ENCODE measurements at places on chromosomes 12 and 14. TPM values are rescaled to one million over a fixed set of nuclear protein-coding genes. Genes with fewer than 3 reads are reported as not detected.

GRCh38 chr12:106841510-106842302 lies 67.2 kb downstream of the RIC8B start:
- no peak for DNase-seq

- no peak for DNase-seq
These were observed 54.6 kb upstream of the CCDC175 start for GRCh38 chr14:59631237-59631636.

- DNase-seq = no peak
These were observed 32.8 kb downstream of the YEATS4 start for GRCh38 chr12:69392179-69392928.

DNA sequence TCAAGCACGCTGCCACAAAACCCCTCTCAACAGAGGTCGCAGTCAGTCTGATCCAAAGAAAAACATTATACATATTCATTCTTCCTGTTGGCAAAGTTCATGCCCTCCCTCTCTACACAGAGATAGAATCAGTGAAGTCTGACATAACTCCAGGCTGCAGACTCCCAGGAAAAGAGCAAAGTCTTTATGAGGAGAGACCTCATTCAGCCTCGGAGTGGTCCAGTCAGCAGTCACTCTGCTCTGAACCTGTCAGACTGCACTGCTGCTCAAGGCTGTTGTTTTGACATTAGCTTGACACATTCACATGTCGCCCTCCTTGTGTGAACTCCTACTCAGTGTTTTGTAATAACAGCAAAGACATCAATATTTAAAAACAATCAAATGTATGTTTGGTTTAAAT lies 241.2 kb upstream of the G2E3 start:
- DNase-seq = no peak

DNA sequence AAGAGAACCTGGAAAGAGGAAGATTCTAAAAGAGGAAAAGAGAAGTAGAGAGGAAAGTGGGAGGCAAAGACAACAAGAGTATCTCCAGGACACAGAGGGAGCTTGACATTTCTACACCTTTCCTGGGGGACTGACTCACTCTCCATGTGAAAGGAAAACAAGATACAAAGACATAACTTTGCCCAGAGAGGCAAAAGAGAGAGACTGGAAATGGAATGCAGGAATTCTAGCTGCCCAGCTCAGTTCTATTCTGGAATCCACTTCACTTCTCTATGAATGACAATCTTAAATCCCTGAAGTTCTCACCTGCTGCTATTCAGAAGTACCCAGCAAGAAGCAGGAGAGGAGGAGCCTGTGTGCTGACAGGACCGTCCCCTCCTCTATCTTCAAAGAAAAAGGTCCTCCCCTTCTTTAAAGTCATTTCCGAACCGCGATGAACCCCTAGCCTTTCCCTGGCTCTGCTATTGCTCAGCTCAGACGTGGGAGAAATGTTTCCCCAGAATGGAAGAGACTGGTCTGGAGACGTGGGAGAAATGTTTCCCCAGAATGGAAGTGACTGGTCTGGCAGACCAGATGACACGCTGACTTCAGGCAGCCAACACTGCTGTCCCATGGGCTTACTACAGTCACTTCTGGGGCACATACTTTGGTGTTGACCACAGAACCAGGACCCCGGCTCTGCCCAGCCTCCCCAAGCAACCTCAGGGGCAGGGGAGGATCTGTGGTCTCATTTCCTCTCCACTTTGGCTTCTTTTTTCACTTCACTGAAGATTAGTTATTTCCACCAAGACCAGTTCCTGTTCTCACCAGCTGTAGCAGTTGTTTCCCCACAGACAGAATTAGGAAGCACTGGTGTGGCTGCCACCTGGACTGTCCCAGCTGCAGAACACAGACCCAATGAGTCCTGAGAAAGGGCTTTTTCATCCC lies 8.3 kb downstream of the FMNL3 start:
- peak; percentile 41 for DNase-seq

DNA sequence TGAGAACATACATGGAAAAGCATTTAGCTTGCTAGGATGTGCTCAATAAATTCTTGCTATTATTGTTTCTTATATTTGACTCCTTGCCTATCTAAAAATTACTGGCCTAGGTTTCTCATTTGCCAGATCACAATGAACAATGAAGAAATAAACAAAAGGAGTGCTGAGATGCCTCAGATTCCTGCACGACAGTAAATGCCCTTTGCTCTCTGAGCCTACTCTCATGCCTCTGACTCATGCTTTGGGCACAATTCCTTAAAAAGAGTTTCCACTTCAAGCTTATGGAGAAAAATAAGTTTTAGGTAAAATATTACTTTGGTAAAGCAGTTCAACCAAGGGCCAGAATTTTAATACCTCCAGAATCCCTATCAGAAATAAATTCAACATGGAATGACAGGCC lies 30.9 kb downstream of the GRIN2B start:
- no peak for DNase-seq

DNA sequence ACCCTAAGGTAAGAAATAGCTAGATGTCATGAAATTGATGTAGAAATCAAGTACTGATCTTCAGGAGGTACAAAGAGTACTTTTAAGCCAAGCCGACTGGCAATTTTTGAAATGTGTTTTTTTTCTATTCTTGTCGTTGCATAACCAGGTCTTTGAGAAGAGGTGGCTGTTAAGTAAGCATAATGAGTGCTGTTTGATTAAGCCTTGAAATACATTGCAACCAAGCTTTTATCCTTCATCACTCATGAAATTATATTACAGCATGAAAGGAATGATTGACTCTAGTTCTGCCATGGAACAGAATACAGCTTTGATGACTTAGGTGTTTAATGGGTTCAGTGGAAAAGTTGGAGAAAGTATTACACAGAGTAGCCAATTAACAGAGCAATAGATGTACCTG lies 1720.2 kb upstream of the SEL1L start:
- DNase-seq = no peak

GRCh38 chr12:94401326-94401725 lies 58.3 kb downstream of the CEP83 start:
- DNase-seq = no peak

DNA sequence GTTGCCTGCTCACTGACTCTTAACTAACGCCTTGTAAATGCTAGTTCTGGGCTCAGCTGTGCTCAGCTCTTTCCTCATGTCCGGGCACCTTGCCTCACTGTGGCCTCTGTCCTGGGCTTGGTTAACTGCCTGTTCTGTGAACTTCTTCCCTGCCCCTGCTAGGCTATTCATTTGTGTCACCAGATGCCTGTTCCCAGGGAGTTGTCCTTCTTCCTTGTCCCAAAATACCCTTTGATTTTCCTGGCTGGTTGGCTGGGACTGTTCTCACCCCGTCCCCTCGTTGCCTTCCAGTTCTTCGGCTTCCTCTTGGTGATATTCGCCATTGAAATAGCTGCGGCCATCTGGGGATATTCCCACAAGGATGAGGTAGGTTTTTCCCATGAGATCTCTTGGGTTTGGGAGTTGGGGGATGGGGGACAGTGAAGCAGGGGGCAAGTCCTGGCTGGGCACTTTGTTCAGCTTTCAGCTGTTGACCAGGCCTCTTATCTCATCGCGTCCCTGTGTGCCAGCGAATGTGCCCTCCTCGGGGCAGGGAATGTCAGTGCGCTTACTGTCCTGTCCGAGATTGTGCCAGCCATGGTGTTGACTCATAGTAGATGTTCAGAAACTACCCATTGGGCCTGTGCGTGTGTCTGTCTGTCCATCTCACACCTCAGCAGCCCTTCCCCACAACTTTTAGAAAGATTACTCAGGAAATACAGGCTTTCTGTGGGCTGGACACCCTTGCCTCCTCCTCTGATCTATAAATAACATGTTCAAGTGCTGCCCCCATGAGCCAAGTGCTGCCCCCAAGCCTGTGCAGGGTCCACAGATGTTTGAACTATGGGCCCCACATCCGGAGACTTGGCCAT lies 33.1 kb downstream of the CD9 start:
- no peak for DNase-seq

- DNase-seq = no peak
These were observed 98.3 kb downstream of the PDZRN4 start for GRCh38 chr12:41286426-41286825.

DNA sequence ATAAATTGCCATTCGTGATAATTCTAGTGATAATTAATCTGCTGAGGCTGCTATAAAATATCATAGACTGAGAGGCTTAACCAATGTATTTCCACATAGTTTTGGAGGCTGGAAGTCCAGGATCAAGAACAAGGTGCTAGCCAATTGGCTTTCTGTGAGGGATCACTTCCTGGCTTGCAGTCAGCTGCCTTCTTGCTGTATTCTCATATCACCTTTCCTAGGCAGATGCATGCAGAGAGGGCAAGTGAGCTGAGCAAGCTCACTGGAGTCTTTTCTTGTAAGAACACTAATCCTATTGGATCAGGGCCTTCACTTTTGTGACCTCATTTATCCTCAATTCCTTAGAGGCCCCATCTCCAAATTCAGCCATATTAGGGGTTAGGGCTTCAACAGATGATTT lies 640.7 kb downstream of the DIO2 start:
- DNase-seq = no peak

- DNase-seq = no peak
These were observed 65.3 kb upstream of the RASSF3 start for GRCh38 chr12:64545081-64545382.

- DNase-seq = no peak
These were observed 12.4 kb upstream of the SNAPC1 start for GRCh38 chr14:61749867-61750266.

DNA sequence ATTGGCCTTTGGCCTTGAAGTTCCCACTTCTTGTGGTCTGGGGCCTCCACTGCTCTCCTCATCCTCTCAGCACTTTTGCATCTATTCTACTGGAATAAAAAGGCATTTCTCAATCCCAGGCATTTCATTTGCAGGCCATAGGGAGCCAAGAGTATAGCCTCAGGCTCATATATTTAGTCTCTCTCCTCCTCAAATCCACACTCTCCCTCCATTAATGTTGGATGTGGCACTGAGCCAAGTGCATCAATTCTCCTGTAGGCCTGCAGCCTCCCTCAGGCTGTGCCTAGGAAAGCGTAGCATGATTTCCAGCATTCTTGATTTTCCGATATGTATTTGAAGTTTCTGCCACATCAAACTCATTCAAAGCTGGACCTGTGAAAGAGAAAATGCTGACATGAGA lies 211.5 kb upstream of the CPNE8 start:
- no peak for DNase-seq

DNA sequence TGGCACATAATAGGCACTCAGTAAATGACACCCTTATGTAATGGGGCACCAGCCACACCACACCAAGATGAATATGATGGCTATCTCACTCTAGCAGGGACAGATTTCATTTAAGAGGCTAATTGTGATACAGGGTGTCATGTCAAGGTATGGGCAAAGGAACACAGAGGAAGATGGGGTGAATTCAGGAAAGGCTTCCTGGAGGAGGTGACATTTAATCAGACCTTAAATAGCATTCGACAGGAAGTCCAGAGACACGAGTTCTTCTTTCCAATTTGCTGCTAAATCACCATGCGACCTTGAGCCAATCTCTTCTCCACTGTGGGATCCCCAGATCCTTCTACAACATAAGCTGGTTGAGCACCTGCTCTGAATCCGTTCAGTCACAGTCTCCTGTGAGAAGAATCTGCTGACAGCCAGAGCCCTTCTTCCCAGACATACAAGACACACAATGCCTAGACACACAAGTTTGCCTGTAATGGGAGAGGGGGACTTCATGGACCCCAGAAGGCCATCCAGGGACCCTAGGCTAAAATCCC lies 1.5 kb upstream of the DTX1 start:
- DNase-seq = no peak

DNA sequence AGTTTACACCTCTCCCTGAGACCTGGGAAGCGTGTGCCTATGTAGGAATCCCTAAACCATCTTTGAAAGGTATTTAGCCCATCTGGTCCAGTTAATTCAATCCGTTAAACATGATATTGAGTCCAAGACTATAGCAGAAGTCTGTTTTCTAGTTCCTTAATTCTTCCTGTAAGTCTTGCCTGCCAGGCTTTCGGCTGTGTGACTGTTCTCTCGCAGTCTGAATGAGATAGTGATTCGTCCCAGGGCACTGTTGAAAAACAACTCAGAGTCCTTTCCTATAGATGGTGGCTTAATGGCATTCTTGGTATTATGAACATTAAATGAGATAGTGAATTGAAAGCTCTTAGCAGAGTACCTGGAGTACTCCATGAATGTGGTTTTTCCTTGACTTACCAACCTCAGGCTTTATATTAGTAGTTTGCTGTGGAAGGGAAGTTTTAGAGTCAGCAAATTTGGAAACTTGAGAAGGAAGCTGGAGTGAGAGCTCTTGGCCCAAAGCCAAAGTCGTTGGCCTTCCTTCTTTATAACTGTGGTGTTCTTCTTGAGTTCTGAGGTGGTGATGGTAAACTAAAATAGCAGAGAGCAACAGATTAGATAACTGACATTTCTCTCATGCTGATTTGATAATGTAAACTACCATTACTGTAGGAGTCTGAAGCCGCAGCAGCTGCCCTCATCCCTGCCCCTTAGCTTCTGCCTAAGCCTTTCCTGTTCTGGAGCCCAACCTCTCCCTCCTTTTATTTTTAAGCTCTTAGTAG lies 76.5 kb downstream of the TGFB3 start:
- DNase-seq = peak; percentile 49

DNA sequence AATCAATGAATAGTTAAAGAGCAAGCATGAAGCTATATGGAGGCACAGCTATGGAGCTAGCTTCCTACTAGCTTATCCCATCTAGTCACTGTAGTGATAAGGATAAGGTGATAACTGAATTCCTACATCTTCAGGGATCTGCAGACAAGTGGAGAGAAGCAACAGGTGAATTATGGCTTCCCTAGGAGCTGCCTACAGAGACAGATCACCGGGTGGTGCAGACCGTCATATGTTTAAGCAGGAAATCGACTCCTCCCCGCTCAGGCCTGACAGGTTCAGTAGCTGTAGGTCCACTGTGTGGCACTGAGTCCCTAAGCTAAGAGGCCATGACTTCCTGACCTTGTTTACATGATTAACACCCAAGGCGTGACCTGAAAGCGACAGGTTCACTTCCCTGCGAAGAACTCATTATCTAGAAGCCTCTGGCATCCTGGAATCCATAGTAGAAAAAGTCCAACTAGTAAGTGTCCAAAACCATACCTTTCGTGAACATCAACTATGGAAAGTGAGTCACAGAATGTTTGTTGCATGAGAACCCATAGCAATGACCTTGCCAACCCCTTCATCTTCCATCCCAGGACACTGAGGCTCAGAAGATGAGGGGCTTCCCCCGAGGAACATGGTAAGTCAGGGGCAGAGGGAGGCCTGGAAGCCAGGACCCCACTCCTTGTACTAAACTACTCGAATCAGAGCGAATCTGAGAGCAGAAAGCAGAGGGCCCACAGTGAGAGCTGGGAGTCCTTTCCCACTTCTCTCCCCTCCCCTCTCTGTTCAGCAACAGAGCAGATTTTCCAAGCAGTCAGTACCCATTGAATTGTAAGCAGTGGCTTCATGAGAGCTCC lies 75.4 kb upstream of the CCND2 start:
- DNase-seq = no peak

TAS2R20 gene
- total RNA-seq = 0.42 TPM

GRIN2B gene
- 0.17 TPM for total RNA-seq

CCT2 gene
- 89.1 TPM for total RNA-seq

VRTN gene
- total RNA-seq = not detected

SLCO1C1 gene
- total RNA-seq = 0.84 TPM

SNAPC1 gene
- 14.5 TPM for total RNA-seq

CCDC197 gene
- 0.74 TPM for total RNA-seq

LRFN5 gene
- 0.37 TPM for total RNA-seq
